ENCODE measurements at places on chromosomes 5 and 9.

DNA sequence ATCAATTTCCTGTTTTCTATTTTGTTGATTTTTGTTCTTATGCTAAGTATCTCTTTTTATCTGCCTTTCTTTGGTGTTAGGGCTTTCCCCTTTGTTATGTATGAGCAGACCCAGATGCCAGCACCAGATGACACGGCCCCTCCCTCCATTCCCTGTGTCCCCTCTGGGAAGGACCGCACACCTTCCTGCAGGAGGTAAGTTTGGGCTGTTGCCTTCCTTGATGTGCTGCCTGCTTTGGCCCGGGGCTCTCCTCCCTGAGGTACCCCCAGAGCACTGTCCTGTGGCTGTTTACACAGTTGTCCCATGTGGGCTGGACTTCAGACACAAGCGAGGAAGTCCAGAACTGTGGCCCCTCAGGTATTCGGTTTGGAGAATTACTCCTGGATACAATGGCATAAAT is 343.8 kb upstream of the IRX1 start:
- DNase-seq: no peak

DNA sequence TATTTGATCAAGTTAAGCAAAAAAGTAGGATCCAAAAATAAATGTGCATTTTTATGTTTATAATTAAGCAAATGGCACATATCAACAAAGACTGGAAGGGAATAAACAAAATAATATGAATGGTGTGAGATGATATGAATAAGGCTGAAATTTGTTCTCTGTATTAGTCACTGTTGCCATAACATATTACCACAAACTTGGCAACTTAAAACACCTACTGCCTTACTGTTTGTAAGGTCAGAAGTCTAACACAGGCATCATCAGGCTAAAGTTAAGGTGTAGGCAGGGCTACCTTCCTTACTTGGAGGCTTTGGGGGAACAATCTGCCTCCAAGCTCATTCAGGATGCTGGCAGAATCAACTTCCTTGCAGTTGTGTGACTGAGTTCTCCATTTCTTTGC is 19.3 kb downstream of the PGGT1B start:
- no peak for DNase-seq

GRCh38 chr5:124417196-124417595 is 329.2 kb downstream of the ZNF608 start:
- DNase-seq: no peak

- no peak for DNase-seq
These were observed 26.8 kb downstream of the TRIP13 start for GRCh38 chr5:919356-920000.
